Fibroblast of gingiva (primary cell): ENCODE measurements at places on chromosomes 1 and 21.

GRCh38 chr1:224799083-224799482, 130.4 kb upstream of the DNAH14 start:
- no peak for DNase-seq

- DNase-seq: peak; percentile 67
Measured at GRCh38 chr21:42913476-42913875, 12.0 kb downstream of the ERVH48-1 start.

DNA sequence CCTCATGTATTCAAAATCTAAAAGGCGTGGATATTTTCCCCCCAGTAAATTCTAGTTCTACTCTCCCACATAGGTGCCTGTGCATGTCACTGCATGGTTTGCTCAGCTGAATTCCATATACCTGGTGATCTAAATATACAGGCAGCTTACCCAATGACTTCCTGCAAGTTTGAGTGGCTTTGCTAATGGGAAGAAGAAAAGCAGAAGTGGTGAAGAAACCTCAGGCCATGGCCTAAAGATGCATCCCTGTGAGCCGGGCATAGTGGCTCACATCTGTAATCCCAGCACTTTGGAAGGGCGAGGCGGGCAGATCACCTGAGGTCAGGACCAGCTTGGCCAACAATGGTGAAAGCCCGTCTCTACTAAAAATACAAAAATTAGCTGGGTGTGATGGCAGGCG, 11.5 kb downstream of the SLC44A3 start:
- DNase-seq: no peak

DNA sequence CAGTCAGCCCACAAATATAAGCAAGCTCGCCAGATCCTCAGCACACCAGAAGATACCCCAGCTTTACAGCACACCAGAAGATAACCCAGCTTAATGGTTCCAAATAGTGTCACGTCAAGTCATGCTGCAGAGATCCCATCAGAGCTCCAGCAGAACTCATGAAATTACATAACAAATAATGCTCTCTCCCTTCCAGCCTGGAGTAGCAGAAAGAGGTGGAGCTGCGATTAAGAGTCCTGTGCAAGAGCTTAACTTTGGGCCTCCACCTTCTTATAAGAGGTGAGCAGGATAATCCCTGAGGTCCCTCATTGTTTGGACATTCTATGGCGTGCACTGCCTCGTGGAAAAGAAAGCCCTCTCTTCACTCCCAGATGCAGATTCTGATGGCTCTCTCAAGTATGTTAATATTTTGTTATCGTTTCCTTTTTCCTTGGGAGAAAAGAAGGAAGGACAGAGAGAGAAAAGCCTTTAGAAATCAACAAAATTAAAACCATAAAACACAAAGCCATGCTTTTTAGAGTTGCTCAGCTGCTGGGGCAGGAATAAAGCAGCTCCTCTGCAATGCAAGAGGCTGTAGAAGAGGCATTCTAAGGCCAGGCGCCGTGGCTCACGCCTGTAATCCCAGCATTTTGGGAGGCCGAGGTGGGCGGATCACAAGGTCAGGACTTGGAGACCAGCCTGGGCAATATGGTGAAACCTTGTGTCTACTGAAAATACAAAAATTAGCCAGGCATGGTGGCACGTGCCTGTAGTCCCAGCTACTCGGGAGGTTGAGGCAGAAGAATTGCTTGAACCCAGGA, 59.1 kb downstream of the GLUL start:
- no peak for DNase-seq

- no peak for DNase-seq
Measured at GRCh38 chr1:110582378-110582777, 23.8 kb downstream of the KCNA2 start.

DNA sequence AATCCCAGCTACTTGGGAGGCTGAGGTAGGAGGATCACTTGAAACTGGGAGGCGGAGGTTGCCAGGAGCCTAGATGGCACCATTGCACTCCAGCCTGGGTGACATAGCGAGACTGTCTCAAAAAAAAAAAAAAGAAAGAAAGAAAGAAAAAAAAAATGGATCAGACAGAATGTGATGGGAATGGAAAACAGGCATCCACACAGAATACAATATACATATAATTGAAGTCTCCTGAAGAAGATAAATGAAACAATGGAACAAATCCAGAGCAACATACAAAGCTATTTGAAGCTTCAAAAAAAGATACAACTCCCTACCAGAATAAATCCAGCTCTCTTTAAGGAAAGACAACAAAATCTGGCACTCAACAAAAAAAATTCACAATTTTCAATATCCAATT, 10.9 kb upstream of the EGLN1 start:
- no peak for DNase-seq

DNA sequence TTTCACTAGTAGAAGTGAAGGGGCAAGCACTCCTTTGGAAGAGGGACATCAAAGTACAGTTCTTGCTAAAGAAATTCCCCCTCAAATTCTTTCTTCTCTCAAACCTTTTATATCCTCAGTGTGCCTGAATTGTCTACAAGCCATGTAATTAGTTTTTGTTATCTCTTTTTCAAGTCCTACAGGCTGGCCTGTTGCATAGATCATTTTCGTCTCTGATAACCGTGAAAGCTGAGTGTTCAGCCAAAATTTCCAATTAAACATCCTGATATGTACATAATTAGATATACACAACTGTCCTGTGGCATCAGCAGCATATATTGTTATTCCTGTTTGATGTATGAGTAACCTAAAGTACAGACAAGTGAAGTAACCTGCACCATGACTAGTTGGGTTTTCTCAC, 375.5 kb upstream of the ST6GALNAC5 start:
- DNase-seq: no peak

DNA sequence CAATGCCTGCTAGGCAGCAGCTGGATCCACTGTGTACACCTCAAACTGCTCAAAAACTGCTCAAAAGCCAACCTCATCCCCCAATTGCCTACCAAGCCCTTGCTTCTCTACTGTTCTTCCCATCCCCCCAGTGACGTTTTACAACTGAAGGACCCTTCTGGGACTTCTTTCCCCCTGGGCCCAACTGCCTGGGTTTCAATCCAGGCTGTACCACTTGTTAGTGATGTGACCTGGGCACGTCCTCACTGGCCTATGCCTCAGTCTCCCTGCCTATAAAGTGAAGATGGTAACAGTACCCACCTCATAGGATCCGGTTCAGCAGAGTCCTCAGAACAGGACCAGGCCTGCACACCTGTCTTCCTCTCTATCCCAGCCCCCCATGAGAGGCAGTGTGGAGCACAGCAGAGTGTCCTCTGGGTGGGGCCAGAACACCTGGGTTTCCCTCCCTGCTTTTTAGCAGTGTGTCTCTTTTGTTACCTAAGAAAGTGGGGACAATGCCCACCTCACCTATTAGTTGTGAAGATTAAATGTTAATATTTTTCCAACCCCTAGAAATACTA, 1.9 kb upstream of the TEKT2 start:
- DNase-seq: no peak

GRCh38 chr1:198837278-198838021, 198.6 kb downstream of the PTPRC start:
- no peak for DNase-seq

- DNase-seq: no peak
Measured at GRCh38 chr1:151273924-151274466, 8.1 kb upstream of the ZNF687 start.
